ENCODE measurements at places on chromosomes 2 and 18.

GRCh38 chr2:230202430-230203109 is 17.2 kb downstream of the SP110 start:
- no peak for DNase-seq

DNA sequence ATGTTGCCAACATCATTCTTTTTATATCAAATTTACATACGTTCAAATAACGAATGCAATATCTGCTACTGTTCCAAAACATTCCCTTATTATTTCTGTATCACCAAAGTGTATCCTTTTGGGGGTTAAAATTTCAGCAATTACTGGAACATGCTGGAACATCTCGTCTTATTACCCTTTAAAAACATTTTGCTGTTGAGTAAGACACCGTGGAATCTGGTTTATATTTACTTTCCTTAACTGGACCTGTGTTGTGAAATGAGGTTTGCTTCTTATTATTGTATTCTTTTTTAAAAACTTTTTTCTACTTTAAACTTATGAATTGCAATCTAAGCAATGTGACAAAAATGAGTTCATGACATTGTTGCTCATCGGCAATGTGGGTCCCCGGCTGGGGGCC is 87.4 kb upstream of the PTPRM start:
- DNase-seq: no peak

DNA sequence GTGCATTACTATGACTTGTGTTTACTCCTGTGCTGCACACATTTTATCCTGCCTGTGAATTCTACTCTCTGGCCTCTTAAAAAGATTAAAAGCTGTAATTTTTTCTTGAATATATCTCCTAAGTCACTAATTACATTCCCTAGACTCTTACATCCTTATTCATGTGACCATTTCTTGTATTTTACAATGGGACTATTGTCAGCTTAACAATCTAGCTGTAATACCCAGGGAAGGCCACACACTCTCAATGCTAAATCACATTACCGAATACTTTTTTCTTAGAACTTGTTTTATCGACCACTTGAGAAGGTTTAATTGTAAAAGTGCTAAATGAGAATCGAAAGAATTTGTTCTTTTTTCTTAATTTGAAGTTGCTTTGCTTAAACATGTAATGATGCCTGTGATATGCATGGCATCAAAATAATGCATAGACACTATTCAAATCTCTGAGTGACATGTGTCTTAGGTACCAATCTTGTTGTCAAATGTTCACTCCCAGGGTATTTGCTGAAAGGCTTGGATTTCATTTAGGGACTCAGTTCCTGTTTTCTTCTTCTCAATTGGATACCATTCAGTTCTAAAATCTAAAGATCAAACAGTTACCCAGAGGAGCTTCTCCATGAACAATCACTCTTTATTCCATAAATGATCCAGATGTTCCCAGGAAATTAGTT is 498.5 kb downstream of the DPP10 start:
- no peak for DNase-seq

- DNase-seq: no peak
Observed at GRCh38 chr2:40218679-40219078, 233.2 kb downstream of the SLC8A1 start.
